Cardiac muscle cell (in vitro differentiated cells and primary cell): ENCODE measurements at places on chromosomes 6 and 20.

- DNase-seq: peak; percentile 24
These were observed 18.8 kb upstream of the RALGAPA2 start for GRCh38 chr20:20731000-20731944.

GRCh38 chr6:17161076-17161475, 59.2 kb downstream of the STMND1 start:
- DNase-seq: no peak

DNA sequence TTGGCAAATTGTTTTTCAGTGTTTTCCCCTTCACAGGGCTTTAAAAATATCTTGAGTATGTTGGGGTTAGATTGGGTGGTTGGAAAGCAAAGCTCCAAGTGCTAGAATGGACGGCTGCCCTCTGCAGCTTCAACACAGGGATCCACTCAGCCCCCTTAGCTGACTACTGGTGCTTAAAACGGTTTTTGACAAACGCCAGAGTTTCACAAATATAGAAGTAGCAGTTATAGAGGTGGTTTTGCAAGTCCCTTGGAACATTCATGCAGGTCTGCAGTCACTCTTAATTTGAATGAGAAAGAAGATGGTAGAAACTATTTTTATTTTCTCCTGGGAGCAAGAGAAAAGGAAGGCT, 175.9 kb downstream of the ARID1B start:
- DNase-seq: peak; percentile 45

GRCh38 chr6:3541006-3541585, 84.2 kb upstream of the SLC22A23 start:
- DNase-seq: no peak

- no peak for DNase-seq
These were observed 367.8 kb downstream of the ZFAND3 start for GRCh38 chr6:38187325-38187724.

DNA sequence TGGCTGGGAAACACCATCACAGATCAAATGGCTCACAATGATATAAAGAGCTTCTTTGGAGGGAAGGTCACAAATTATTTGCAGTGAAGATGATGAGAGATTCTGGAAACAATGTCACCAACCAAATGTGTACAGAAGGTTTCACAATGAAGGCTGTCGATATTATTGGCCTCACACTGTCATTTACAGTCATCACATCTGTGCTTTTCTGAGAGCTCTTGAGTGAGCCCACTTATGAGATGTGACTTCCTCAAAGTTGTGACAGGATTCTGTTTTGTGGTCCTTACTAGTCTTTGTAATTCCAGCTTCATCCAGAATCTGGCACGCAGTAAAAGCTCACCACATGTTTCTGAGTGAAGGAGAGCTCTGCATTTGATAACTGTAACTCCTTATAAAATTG, 133.6 kb downstream of the LMBRD1 start:
- DNase-seq: no peak

DNA sequence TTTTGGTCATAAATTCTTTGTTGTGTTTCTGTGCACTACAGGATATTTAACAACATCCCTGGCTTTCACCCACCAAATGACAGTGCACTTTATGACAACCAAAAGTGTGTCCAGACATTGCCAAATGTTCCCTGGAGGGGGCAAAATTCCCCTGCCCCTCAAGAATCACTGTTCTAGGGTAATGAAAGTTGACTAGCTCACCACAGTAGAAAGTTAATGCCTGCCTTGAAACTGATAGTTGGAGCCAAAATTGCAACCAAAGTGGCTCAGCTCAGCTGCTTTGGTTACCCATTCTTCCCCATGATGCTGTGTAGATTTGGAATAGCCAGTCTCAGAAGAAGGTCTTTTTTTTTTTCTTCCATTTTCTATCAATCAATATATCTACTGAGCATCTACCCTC, 150.6 kb downstream of the RALGAPA2 start:
- DNase-seq: no peak

GRCh38 chr20:1130847-1131246, 12.4 kb downstream of the PSMF1 start:
- no peak for DNase-seq

- no peak for DNase-seq
These were observed 15.7 kb upstream of the EZR start for GRCh38 chr6:158834675-158835385.

GRCh38 chr6:21502682-21503081, 90.9 kb upstream of the SOX4 start:
- DNase-seq: no peak

DNA sequence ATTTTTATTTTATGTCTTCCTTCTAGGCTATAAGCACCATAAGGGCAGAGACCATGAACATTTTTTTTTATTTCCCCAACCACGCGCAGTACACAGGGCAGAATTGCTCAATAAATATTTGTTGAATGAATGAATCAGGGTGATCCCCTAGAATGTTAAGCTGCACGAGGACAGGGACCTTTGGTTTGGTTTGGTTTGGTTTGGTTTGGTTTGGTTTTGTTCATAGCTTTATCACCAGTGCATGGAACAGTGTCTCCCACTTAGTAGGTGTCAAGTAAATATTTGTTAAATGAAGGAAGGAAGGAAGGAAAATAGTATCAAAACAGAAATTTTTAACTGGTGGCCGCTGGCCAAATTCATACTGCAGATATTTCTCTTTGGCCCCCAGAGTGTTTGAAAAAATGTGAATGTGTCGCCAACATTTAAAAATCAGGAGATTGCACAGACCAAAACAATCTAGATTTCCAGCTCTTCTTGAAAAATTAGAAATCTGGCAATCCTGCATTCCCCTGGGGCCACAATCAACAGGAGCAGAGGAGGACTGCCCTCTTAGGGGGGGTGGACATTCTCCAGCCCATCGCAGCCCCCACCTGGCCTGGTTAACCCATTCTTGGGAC, 205.3 kb downstream of the EYA2 start:
- DNase-seq: no peak

- peak; percentile 68 for DNase-seq
These were observed 135.5 kb downstream of the CDKAL1 start for GRCh38 chr6:20669571-20670314.

DNA sequence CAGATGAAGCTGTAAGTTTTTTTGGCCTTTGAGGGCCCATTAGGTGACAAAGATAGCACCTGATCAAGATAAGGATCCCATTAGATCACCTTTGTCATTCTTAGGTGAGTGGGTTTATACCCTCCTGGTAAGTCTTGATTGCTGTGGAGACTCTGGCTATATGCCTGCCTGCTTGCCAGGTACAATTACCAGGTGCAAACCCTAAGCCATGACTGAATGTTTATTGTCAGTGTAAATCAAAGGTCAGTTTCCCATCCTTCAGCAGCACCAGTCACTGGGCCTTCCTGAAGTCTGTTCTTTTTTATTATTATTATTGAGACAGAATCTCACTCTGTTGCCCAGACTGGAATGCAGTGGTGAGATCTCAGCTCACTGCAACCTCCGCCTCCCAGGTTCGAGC, 106.4 kb upstream of the FOXO3 start:
- no peak for DNase-seq

DNA sequence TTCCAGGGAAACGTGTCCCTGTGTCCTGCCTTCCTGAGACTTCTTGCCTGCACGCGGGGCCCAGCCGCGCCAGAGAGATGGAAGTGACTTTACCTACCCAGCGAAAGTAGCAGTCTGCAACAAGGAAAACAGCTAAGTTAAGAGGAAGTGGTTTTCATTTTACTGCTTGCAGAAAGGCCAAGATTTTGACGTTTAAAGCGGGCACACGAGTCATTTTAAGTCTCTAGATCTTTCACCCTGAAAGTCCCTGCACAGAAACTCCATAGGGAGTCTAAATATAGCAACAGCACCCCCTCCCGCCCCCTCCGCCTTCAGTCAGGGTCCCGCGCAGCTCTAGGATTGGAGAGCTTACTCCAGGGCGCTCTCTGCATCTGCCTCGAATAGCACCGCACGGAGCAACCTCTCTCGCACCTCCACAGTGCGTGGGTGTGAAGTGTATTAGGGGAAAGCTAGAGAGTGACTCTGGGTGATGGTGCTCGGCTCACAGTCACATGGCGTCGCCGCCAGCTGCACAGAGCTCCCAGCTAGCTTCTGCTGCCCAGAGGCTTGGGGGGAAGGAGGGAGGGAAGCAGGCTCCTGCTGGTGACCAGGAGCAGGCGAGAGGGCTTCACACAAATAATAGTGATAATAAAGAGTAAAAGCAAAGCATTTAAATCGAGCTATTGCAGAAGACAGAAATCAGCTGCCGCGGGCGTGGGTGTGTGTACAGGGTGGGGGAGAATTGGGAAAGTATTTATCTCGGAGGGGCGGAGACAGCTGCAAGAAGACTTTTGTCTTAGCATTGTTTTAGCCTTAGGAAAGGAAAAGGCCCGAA, 1.8 kb upstream of the KCNQ5 start:
- DNase-seq: peak; percentile 51

GRCh38 chr6:95819939-95820338, 195.8 kb upstream of the FUT9 start:
- no peak for DNase-seq

DNA sequence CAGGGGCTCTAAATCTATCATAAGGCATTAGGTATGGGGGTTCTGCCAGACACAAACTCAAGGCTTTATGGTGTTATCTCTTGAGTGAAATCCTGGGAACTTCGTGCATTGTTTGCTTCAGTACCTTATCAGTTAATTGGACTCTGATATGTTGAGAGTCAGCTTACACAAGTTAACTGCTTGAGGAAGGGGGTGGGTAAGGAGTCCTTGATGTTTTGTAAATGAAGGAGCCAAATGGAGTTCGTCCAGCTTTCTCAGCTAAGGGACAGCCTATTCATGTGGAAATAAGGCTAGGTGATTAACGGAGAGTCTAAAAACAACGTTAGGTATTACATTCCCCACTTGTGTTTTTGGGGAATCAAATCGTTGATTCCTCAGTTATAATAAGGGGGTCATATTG, 157.4 kb downstream of the TRIM27 start:
- no peak for DNase-seq

GRCh38 chr6:46347669-46348068, 143.6 kb downstream of the RCAN2 start:
- DNase-seq: no peak

GRCh38 chr20:34824806-34825529, 483 bp downstream of the NCOA6 start:
- peak; percentile 55 for DNase-seq

GRCh38 chr6:19538096-19538495, 299.1 kb upstream of the ID4 start:
- DNase-seq: no peak

- DNase-seq: no peak
These were observed 170.7 kb downstream of the CDC5L start for GRCh38 chr6:44558024-44558831.

GRCh38 chr20:48098099-48098498, 312.8 kb upstream of the SULF2 start:
- DNase-seq: peak; percentile 25

DNA sequence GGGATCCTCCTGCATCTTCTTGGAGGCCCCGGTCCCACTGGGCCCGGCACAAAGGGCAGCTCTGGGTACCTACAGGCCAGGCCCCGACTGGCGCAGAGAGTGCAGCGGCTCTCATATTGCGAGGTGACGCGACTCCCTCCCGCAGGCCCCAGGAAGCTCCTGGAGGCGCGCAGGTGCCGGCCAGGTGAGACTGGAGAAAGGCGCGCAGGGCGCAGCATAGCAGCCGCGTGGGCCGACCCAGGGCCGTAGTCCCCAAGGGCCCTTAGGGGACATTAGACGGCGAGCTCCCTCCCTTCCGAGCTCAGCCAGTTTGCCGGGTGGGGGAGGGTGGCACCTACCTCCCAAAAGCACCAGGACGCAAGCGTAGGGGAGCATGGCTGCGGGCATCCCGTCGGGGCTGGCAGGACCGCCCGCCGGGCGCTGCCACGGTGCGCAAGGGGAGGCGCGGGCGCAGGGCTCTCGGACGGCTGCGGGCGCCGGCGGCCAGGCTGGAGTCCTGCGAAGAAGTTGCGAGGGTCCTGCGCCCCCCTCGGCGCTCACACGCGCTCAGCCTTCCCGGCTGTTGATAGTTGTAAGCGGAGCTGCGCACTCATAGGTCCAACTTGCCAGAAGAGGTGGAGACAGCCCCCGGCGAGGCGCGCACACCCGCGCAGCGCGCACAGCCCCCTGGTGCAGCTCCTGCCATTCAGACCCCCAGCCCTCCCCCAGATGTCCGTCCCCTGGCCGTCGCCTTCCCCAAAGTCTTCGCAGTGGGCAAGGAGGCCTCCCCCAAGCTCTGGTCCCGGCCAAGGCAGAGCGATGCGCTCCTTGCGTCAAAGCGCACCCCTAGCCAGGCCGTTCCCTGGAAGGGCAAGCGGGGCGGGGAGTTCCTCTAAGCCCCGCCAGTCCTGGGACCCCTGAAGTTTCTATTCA, 622 bp downstream of the APCDD1L start:
- DNase-seq: peak; percentile 20

DNA sequence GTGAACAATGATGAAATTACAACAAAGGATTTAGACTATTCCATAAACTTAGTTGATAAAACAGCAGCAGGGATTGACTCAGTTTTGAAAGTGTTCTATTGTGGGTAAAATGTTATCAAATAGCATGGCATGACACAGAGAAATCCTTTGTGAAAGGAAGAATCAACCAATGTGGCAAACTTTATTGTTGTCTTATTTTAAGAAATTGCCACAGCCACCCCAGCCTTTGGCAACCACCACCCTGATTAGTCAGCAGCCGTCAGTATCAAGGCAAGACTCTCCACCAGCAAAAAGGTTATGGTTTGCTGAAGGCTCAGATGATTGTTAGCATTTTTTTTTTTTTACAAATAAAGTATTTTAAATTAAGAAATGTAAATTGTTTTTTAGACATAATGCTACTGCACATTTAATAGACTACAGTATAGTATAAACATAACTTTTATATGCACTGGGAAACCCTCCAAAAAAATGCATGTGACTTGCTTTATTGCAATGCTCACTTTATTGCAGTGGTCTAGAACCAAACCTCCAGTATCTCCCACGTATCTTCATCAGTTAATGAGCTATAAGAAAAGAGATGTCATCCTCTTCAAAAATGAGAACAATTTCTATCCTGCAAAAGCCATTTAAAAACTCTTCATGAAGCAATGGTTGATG, 162.7 kb downstream of the SOBP start:
- DNase-seq: peak; percentile 51

- DNase-seq: no peak
These were observed 62.3 kb downstream of the FKBP5 start for GRCh38 chr6:35626401-35626800.

DNA sequence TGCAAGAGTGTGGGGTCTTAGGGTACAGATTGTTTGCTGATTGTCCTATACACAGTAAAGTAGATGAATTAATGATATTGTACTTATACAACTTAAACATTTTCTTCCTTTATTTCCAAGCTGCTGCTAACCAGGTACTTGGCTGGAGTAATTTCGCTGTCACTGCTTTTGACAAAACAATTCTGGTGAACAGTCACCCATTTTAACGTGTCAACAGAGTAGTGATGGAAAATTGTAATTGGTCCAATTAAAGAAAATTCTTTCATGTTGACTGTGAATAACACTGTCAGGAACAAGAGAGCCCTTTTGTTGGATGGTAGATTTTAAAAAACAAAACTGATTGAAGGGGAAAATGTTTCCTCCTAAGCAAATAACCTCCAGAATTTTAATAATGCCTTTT, 26.4 kb upstream of the MROH8 start:
- no peak for DNase-seq

DNA sequence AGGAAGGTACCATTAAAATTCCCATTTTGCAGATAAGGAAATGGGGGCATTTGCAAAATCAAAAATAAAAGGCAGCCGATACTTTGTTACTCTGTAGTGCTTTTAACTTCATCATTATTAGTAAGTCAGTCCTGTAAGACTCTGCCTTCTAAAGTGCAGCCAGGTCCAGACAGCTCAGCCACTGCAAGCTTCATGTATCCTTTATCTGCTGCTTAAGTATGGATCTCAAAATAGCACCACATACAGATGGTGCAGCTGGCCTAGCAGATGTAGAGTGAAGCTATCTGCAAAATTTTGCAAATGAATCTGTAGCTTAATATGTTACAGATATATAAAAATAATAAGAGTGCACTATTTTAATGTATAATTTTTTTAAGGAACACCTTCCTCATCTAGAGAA, 53.4 kb downstream of the NUS1 start:
- DNase-seq: no peak
